Thymus (tissue), 14 donors: ENCODE measurements at places on chromosomes 1 and 21. TPM values are rescaled to one million over a fixed set of nuclear protein-coding genes. Genes with fewer than 3 reads are reported as not detected.

GRCh38 chr1:235425357-235425756 is 58.1 kb downstream of the TBCE start:
- no peak for DNase-seq

GRCh38 chr1:166167572-166167925 is 748 bp upstream of the FAM78B start:
- DNase-seq, result no peak

DNA sequence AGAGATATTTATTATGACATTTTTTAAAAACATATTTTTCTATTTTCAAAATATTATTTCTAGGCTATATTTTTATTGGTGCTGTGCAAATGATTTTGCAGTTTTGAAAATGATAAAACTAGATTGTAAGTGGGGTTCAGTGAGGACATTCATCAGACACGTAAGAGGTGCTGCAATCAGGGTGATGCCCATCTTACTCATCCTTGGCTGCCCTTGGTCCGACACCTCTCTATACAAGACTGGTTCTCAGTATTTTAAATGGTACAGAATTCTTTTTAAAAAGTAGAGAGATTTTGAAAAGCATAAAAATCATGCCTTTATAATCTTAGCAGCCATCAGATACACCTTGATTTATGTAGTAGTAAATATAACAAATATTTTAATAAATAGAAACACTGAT is 24.0 kb downstream of the HENMT1 start:
- DNase-seq, result no peak

GRCh38 chr21:39326607-39327307 is 13.3 kb upstream of the BRWD1 start:
- no peak for DNase-seq

GRCh38 chr1:81873946-81874345 is 73.2 kb downstream of the ADGRL2 start:
- no peak for DNase-seq

DNA sequence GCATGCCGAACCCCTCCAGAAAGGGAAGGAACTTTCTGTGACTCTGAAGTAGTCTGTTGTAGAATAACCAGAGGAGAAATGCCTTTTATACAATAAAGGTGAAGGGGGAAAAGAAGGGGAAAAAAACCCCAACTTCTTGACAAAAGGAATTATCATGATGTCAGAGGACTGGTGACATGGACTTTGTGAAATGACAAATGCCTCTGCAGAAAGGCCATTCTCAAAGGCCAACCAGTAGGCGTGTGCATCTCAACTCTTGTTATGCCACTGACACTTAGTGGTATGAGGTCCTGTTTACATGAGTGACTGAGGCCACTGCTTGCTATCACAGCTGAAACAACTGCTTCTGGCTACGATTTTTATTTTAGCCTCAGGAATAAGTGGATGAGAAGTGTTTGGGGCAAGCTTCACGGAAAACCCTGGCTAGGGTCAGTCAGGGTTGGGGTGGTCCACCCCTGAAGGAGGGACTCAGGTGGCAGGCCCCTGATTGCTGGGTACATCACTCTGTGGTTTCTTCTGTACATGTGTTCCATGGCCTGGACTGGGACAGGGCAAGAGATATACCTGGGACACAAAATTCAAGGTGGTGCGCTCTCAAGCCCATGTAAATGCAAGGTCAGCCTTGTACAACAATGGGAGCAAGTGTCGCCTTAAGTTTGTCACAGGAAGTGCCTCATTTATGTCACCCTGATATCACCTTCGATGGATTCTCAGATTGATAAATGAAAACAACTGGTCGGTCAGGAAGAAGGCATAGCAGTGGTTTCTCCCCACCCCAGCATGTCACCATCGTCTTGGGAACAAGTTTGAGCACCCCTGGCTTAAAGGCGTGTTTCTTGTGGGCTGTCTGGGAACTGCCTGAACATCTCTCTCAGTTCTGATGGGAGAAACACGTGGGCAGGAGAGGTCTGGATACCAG is 12.4 kb downstream of the RUNX1 start:
- no peak for DNase-seq

GRCh38 chr1:50517488-50517887 is 94.2 kb upstream of the DMRTA2 start:
- no peak for DNase-seq

GRCh38 chr1:33426916-33427315 is 4.0 kb downstream of the PHC2 start:
- DNase-seq, result no peak

DNA sequence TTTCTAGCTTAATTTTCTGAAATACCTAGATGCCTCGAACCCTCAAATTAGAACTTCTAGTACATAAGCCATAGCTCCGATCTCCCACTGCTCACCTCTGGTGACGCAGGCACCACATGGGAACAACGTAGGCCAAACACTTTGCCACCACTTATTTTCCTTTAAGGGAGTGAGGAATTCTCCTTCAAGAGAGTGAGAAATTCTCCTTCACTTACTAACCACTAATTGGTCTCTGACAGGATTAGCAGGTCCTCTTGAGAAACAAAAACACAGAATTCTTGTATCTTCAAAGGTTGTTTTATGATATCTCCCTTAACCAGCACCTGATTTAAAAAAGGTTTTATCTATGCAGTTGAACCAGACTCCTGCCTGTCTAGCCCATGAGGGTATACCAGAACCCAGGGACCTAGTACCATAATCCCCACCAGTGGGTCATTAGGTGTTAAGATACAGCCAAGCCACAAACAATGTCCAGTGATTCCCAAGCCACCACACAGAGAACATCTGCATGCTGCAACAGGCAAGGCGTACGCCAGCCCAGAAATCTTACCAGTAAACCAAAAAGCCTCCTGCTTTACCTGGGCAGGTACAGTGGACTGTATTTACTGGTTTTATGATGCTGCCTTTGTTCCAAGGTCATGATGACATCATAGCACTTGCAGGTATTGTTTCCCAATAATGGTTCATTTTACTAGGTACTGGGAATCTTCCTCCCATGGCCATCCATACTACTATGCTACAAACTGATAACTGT is 20.3 kb upstream of the CXADR start:
- no peak for DNase-seq

Gene RBP7
- total RNA-seq, result 4.2 TPM
